NCI-H2107 (cell line): ENCODE measurements at places on chromosomes 12 and 14.
A peak's percentile ranks its signal among the peaks of the same experiment; 100 is the strongest.

GRCh38 chr14:52402812-52403526 lies 88.9 kb downstream of the PTGER2 start:
- no peak for DNase-seq

DNA sequence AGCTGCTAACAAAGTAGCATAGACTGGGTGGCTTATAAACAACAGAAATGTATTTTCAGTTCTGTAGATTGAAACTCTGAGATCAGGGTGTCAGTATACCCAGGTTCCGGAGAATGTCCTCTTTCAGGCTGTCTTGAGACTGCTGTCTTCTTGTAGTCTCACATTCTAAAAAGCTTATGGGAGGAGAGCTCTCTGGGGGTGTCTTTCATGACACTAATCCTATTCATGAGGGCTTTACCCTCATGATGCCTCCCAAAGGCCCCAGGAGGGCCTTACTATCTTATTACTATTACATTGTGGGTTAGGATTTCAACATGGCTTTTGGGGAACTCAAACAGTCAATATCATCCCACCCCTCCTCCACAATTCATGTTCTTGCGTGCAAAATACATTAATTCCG lies 94.3 kb downstream of the AEBP2 start:
- no peak for DNase-seq

- DNase-seq: no peak
Observed at GRCh38 chr14:47435331-47435965, 240.0 kb downstream of the MDGA2 start.

GRCh38 chr12:47370421-47370820 lies 290.7 kb upstream of the AMIGO2 start:
- no peak for DNase-seq

DNA sequence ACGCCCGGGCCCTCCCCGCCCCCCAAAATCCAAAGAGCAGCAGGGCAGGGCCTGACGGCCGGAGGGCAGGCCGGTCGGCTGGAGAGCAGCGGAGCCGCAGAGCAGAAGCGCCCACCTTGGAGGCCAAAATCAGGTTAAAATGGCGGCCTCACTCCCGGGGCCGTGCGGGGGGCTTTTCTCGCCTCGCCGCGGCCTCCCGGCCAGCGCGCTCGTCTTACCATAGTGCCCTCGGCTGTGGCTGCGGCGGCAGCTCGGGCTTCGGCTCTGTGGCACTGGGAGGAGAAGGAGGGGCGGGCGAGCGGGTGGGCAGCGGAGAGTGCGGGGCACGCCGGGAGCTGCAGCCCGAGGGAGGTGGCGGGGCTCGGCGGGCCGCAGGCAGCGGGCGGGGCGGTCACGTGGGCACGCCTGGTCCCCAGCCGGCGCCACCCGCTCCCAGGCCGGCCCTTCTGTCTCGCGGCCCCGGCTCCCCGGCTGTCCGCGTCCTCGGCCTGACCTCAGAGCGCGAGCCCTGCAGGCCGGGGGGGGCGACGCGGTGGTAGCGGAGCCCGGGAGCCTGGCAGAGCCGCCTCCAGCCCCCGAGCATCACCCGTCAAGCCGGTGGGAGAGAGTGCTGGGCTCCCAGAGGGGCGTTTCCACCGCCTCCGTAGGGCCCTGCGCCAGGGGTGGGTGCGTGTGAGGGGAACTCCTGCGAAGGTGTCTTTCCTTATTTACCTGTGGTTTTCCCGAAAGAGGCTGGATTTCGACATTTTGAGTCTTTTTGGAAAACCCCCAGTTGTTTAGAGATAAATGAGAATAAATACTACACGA lies at the start of gene CFL2:
Gene CFL2, minus strand, starts transcription at position 274 of the 807 bp plus-strand sequence. Its CDS starts 53 bp downstream, at position 221.
- DNase-seq: peak; percentile 47

GRCh38 chr14:105889666-105890473 lies 363.5 kb downstream of the TMEM121 start:
- no peak for DNase-seq

GRCh38 chr14:64878837-64879634 lies 671 bp downstream of the SPTB start:
- peak; percentile 51 for DNase-seq

DNA sequence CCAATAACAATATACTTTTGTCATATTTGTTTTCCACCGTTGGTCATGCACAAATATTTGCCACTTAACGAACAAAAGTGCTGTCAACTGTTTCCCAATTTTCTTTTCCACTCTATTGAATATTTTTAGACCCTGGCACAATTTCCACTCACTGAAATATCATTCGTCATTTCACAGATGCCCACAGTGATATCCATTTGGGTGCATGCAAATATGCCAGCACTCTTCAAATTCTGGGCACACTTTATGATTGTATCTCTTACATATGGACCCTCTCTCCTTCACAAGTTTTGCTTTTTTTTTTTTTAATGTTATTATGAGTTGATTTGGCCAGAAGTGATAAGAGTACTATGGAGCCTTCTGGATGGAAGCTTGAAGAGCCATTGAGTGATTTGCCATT lies 1557.3 kb upstream of the FLRT2 start:
- no peak for DNase-seq

DNA sequence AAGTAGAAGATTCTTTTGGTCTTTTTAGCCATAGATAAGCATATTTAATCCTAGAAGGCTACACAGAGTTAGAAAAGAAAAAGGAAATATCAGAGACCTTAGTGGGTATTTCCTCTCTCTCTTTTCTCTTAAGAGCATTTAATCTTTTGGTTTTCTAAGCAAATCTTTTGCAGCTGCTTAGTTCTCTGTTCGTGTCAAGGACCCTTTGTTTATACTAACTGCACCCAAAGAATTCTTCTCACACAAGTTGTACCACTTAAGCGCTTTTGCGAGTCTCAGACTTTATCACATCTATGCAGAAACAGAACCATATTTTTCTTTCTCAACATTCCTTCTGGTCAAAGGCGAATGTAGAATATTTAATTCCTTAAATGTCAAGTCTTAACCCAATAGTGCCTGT lies 17.9 kb upstream of the NID2 start:
- DNase-seq: no peak

DNA sequence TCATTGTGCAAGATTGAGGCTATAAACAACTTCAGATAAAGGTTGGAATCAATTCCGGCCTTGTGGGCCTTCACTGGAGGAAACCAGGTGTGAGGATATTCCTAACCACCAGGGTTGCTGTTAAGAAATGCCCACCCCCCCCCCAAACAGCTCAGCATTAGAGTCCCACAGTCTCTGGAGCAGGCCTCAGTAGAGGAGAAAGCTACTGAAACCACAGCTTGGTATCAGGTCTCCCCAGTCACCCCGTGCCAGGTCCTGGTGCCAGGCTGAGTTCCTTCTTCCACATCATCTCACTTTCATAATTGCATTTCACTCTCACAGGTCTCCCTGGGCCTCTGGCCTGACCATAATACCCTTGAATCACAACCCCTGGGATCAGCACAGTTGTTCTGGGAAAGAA lies 12.5 kb downstream of the GALNT6 start:
- no peak for DNase-seq

DNA sequence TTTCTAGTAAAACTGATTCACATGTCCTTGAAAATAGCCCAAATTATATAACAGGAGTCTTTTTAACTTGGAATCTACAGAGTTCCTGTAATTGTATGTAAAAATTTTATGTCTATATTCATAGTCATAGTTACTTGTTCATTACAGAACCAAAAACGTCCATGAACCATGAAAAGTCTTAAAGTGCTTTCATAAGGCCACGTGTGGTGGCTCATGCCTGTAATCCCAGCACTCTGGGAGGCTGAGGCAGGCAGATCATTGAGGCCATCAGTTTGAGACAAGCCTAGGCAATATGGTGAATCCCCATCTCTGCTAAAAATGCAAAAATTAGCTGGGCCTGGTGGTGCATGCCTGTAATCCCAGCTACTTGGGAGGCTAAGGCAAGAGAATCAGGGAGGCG lies 48.4 kb downstream of the GALNT4 start:
- DNase-seq: no peak

DNA sequence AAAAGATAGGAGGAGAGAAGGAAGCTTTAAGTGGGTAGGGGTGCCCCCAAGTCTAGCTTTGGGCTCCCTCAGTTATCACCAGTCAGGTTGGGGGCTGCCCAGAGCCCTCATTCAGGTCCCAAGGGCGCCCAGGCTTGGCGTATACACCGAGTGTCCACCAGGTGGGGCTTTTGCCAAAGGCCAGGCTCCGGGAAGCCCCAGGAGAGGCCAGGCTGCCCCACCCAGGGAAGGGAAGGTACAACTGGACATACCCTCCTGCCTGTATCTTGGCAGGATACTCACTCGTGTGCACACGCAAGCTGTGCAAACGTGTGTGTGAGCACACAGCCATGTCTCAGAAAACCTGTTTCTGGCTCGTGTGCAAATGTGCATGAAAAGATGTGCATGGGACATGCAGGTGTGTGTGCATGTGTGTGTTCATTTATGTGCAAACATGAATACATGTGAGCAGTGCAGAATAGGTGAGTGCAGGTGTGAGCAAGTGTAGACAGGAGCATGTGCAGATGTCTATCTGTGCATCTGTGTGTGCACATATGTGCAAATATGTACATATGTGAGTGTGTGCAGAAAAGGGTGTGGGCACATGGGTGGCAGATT lies 103.9 kb upstream of the MYL2 start:
- no peak for DNase-seq

DNA sequence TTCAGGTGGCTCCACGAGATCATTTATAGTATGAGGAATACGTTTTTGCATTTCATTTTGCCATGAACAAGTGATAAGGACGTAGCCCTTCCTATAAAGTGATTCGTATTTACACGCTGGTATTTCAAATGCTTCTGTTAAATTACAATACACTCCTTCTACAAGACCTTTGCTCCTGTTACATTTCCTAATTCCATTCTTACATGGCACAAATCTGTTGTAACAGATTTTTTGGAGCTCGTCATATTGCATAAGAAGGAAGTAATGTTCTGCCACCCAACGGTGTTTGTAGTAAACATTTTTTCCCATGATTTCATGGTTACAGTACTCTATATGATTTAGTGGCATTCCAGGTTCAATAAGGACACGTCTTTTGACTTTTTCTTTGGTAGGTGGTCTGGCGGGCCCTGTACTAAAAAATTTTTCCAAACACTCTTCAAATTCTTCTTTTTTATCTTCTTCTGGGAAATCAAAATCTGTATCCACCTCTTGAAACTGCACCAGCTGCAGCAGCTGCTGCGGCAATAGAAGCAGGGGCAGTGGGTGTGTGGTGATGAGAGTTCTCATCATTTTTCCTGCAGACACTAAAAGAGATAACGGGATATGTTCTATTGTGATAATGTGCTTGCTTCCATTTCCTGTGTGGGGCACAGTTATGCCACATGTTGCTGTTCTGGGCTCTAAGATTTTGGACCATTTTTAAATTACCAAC lies 4.2 kb downstream of the RNASE9 start:
- DNase-seq: no peak

GRCh38 chr12:72286526-72286925 lies 14.4 kb downstream of the TRHDE start:
- DNase-seq: no peak

- no peak for DNase-seq
Observed at GRCh38 chr14:100391724-100392123, 68.6 kb downstream of the SLC25A47 start.

DNA sequence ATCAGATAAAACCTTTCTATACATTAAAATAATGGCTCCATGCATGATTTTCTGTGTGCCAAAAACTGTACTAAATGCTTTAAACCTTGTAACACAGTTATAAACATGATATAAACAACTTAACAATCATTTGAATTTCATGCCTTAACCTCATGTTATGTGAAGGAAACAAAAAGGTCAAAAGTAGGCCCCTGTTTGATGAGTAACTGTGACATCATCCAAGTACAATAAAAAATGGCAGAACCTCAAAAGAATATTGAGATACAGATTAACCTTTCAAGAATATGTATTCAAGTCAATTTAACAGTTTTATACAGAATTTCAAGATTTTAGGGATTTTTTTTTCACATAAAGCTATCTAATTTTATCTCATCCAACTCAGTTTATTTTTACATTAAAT lies 310.7 kb upstream of the DCN start:
- no peak for DNase-seq

GRCh38 chr12:11689591-11690186 lies 40.2 kb downstream of the ETV6 start:
- peak; percentile 20 for DNase-seq

- DNase-seq: no peak
Observed at GRCh38 chr14:50242566-50243310, 11.4 kb upstream of the SOS2 start.

- DNase-seq: no peak
Observed at GRCh38 chr14:59704054-59704645, 127.5 kb upstream of the CCDC175 start.

DNA sequence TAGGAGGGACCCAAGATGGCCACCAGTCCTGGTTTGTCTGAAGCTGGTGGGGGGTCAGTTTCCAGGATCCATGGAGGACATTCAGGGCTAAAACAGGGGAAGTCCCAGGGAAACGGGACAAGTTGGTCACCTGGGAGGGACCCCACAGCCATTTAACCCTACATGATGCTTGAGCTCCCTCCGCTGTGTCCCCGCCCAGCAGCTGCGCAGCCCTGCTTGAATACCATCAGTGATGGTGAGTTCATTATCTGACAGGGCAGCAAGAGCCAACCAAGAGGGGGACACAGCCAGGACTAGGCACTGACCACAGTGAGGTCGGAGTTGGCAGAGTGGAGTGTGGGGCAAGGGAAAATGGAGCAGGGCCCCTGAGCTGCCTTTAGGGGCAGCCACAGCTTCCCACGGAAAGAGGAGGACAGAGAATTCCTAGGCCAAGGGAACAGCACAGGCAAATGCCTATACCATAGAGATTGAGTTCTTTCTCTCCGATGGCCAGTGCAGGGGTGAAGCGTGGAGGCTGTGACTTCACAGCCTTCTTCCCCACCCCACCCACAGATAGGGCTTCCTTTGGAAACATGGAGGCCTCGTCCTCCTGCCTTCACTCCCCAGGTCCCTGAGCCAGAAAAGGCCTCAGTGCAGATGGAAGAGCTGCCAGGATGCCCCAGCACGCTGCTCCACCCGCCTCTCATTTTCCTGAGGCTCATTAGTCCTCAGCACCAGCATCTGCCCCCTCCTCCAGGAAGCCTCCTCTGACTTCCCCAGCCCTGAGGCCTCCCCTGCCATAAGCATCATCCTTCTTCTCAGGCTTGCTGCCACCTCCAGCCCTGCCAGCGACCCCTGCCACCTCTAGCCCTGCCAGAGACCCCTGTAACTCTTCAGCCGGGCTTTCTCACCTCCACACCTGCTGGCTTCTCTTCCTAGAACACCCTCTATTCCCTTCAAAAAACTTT lies 51.4 kb downstream of the CYP46A1 start:
- DNase-seq: no peak

- no peak for DNase-seq
Observed at GRCh38 chr12:52244615-52244994, 11.6 kb downstream of the KRT7 start.

GRCh38 chr12:42145552-42146215 lies 1.0 kb upstream of the GXYLT1 start:
- no peak for DNase-seq

DNA sequence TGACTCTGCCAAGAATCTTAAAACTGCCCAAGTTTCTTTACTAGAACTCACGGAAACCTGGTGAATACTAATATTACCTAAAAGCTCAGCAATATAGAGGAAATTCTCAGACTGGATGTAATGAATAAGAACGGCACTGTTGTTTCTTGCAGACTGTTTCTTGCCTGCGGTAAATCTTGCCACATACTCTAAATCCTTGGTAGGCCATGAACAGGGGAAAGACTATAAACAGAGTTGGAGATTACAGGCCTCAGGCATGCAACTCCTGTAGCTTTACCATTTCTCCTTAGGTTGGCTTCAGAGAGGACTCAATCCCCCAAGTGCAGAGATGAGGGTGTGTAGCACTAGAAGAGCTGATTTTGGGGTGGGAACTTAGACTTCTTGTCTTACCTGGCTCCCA lies 1.1 kb downstream of the ALDH6A1 start:
- no peak for DNase-seq
